Right atrium auricular region (tissue), 2 donors: ENCODE measurements at places on chromosomes 4 and X. TPM values are rescaled to one million over a fixed set of nuclear protein-coding genes. Genes with fewer than 3 reads are reported as not detected.

DNA sequence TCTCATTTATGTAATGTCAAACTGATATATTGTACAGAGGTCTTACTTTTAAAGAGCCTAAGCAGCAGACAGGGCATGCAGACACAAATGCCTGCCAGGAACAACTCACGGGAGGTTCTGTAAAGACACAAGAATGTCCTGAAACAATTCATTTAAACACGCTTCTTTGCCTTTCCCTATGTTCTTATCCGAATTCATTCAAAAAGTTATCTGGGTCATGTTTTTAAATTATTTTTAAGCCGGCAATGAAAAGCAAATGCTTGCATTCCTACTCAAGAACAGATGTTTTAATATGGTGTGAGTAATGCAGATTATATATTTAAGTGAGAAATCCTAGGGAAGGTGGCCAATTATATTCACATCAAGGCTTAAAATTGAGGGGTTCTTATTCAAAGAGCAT is 192.6 kb downstream of the PDGFC start:
- DNase-seq: no peak

GRCh38 chr4:176784816-176785215 is 7.9 kb downstream of the VEGFC start:
- no peak for DNase-seq

DNA sequence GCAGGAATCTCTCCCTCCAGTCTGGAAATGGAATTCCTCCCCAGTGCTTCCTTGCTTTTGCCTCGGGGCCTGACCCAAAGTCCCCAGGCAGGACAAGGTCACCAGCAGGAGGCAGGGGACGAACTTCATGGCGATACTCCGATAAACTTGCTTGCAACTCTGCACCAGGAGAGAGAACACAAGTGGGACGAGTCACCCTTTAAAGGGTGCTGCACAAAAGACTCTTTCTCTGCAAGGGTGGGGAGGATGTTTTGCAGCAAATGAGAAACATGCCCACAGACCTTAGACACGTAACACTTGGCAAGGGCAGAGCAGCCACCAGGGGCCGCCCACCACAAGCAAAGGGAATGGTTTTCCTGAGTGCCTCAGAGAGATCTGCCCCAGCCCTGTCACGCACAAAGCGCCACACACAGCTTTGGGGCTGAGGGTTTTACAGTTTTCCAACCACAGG is at the start of gene FGFBP2:
Gene FGFBP2, minus strand, starts transcription at position 175 of the 451 bp plus-strand sequence. Its CDS starts 46 bp downstream, at position 129.
- no peak for DNase-seq

DNA sequence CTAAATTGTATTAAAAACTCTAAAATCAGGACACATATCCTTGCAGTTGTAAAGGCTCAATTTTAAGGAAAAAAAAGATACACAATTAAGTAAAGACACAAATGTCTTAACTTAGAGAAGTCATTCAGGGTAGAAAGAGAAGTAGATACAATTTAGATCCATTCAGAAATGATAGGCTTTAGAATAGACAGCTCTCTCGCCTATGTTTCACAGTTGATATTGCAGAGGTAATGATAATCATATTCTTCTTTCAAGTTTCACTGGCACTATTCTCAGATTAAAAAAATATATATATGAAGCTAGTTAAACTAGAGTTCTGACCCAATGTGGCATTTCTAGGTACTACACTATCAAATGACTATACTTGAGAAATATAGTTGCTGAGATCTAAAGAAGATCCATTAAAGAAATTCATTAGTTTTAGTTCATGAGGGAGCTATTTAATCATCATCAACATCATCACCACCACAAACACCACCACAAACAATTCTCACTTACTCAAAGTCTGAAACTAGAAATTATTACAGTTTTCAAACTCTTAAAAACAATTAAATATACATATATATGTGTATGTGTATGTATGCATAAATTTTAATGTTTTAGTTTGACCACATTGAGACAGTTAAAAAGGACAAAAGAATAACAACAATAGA is 93.1 kb downstream of the ANTXR2 start:
- no peak for DNase-seq

Gene PCDH11X
- 0.15 TPM for total RNA-seq

Gene TRPC3
- total RNA-seq: 0.63 TPM
